Activated CD8-positive, alpha-beta memory T cell treated with anti-CD3 and anti-CD28 coated beads for 24 hours (primary cell): ENCODE measurements at places on chromosomes 4 and X.

GRCh38 chr4:3451956-3452355, 10.2 kb downstream of the HGFAC start:
- DNase-seq = no peak

GRCh38 chrX:105758754-105759153, 63.6 kb upstream of the NRK start:
- DNase-seq = no peak

DNA sequence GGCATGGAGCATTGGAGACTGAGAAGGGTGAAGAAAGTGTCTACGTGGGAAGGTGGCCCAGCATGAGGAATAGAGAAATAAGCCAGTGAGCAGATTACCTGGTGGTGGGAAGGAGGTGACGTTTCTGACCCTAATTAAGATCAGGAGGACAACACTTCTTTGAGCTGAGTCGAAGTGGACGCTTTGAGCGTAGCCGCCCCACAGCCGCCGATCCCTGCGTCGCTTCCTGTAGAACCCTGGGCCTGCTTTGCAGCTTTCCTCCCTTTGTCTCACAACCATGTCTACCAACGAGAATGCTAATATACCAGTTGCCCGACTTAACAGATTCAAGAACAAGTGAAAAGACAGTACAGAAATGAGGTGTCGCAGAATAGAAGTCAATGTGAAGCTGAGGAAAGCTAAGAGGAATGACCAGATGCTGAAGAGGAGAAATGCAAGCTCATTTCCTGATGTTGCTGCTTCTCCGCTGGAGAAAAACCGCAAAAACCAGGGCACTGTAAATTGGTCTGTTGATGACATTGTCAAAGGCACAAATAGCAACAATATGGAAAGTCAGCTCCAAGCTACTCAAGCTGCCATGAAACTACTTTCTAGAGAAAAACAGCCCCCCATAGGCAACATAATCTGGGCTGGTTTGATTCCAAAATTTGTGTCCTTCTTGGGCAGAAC, 6.4 kb upstream of the ANTXR2 start:
- DNase-seq = no peak

DNA sequence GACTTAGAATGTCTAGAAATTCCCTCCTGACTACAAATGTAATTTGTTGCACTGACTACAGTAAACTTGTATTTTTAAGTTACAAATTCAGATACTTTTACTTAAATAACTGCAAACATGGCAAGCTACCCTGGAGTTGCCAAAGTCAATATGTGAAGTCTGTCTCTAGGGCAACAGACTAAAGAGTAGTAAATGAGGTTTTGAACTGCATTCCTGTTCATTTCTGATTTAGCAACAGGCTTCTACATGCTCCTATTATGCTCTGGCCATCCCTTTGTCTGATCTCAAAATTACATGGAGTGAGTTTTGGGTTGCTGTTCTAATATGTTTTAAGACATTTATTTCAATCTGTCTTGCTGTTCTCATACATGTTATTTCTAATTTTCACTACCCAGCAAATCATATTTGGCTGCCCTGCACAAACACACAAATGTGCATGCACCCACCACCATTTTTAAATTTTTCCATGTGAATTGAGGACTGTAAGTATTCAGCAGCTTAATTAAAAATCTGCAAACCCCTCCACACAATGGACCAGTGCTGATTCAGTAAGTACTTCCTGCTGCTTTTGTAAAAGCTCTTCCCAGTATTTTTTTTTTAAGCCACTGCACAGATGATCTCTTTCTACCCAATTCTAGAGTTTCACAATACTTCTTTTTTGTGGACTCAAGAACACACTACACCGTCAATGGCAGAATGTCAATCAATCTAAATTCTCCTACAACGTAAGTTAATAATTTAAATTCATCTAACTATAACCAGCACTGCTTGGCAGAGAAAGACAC, 26.7 kb downstream of the SH3RF1 start:
- no peak for DNase-seq

GRCh38 chr4:96525898-96526297, 686.0 kb downstream of the PDHA2 start:
- DNase-seq = no peak

- no peak for DNase-seq
Observed at GRCh38 chrX:68719181-68719903, 71.9 kb downstream of the STARD8 start.

DNA sequence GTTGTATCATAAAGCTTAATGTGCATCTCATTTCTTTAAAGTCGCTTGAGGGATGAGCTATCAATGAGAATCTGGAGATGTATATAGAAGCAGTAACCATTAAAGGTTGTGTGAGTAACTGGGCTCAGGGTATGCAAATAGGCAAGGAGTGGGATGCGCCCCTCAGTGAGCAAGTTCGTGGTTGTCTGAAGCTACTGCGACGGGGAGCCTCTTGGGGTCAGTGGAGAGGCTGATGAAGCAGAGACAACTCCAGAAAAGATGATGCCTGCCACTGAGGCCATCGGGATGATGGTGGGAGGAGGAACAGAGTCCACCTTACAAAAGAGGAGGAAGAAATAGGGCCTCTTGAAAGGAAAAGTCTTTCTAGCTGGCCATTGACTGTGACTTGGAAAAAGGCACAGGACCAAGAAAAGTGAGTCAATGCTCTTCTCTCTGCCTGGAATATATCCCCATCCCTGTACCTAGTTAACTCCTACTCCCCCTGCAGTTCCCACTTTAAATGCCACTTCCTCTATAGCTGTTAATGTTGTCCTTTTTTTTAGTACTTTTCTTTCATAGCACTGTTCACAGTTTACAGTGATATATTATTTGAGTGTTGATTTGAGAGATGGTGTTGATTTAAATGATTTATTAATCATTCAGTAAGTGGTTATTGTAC, 51.4 kb upstream of the LSM6 start:
- no peak for DNase-seq

DNA sequence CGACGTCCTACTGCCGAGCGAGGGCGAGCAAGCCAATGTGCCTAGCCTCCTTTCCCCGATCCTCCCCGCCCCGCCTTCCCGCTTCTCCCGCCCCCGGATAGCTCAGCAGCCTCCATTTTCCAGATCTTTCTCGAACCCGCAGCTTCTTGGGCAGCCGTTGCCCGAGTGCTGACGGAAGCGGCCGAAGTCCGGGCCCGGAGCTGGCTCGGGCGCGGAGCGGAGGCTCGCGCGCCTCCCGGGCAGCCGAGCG, 172 bp upstream of the HSPA4L start:
- peak; percentile 78 for DNase-seq

DNA sequence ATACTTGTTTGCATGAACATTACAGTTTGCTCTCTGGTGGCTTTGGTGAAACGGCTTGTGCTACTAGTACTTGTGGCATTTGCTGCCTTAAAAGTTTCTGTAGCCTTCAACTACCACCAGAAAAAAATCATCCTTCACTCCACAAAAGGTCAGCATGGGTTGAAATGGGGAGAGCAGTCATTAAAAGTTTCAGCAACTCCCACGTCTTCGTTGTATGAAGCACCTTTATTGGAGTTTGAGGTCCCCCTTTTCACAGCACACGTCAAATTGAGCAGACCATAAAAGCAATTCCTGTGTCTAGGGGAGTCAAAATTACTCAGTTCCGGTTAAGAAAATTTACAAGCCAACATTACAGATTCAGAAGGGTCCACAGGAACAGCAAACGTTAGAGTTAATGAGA, 23.0 kb upstream of the CCNA2 start:
- DNase-seq = no peak

GRCh38 chrX:141221611-141222010, 20.7 kb downstream of the SPANXC start:
- DNase-seq = no peak

GRCh38 chr4:134668237-134668636, 466.6 kb upstream of the PABPC4L start:
- no peak for DNase-seq

- no peak for DNase-seq
Observed at GRCh38 chrX:3407781-3408180, 61.3 kb upstream of the MXRA5 start.

- no peak for DNase-seq
Observed at GRCh38 chr4:89871211-89871610, 23.4 kb upstream of the MMRN1 start.
